ENCODE measurements at places on chromosomes 6 and 20. TPM values are rescaled to one million over a fixed set of nuclear protein-coding genes. Genes with fewer than 3 reads are reported as not detected.

EPHA7 gene
- total RNA-seq, result not detected

PGC gene
- not detected for total RNA-seq

TRIM15 gene
- total RNA-seq, result not detected

FAM83D gene
- 19.0 TPM for total RNA-seq

KIF6 gene
- total RNA-seq, result 0.51 TPM

DEFB112 gene
- not detected for total RNA-seq

DSP gene
- total RNA-seq, result 108 TPM

SNRNP48 gene
- 9.9 TPM for total RNA-seq

POM121L2 gene
- total RNA-seq, result not detected

- H3K36me3 ChIP-seq, result no peaks in the 10 kb centered on the region
- H3K27me3 ChIP-seq, result no peaks in the 10 kb centered on the region
- peaks cover 48% of the 10 kb centered on the region for H3K4me1 ChIP-seq
Measured at GRCh38 chr6:145813285-145814034, 1.1 kb downstream of the FBXO30 start.

DNA sequence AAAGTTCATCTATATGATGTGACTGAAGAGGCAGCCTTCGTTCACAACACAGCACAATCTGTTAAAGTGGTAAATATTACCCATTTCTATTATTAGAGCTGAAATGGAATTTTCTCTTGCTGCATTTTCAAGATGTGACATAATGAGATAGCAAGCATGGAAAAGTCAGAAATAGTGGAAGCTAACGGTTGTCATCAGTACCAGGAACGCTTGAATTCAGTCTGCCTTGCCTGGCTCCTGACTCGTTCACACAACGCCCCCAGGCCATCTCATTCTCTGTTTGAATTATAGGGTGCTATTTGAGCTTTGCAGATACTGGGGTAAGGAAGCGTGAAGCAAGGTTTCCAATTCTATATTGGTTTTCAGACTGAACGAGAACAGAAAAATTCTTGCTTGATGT, 116.5 kb upstream of the MAP3K7 start:
- H3K36me3 ChIP-seq, result no peaks in the 10 kb centered on the region
- no peak overlapping the region for H3K27ac ChIP-seq
- no peaks in the 10 kb centered on the region for H3K4me1 ChIP-seq
- no peaks in the 10 kb centered on the region for H3K27me3 ChIP-seq
- H3K4me3 ChIP-seq, result no peak overlapping the region

DNA sequence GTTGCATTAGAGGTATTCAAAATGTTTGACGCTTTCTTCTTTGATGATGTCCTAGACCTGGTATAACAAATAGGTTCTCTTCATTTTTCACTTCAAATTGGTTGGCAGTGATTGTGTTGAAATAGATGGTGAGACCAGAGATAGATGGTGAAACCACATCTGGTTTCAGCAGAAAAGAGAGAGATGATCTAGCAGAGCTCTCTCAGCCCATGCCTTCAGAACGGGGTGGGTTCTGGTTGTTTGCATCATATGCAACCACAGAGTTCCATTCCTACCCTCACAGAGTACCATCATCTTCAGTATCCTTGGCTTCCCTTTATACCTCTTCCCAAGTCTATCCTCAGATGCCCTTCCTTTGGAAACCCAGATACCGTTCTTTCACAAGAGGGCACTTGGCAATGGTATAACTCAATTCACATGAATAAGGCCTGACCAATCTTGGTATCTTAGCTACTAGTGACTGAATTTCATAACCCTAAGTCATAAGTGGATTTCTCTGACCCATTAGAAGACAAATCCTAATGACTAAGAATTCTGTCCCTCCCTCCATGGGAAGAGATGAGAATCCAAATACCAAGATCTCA, 93.7 kb downstream of the UBE3D start:
- DNase-seq, result peak; percentile 62
- no peaks in the 10 kb centered on the region for H3K27me3 ChIP-seq
- H3K4me1 ChIP-seq, result peaks cover 15% of the 10 kb centered on the region
- 0 out of 2 replicates have a peak overlapping the region, but pooled peaks have one; percentile 9 for H3K27ac ChIP-seq
- no peaks in the 10 kb centered on the region for H3K36me3 ChIP-seq

DNA sequence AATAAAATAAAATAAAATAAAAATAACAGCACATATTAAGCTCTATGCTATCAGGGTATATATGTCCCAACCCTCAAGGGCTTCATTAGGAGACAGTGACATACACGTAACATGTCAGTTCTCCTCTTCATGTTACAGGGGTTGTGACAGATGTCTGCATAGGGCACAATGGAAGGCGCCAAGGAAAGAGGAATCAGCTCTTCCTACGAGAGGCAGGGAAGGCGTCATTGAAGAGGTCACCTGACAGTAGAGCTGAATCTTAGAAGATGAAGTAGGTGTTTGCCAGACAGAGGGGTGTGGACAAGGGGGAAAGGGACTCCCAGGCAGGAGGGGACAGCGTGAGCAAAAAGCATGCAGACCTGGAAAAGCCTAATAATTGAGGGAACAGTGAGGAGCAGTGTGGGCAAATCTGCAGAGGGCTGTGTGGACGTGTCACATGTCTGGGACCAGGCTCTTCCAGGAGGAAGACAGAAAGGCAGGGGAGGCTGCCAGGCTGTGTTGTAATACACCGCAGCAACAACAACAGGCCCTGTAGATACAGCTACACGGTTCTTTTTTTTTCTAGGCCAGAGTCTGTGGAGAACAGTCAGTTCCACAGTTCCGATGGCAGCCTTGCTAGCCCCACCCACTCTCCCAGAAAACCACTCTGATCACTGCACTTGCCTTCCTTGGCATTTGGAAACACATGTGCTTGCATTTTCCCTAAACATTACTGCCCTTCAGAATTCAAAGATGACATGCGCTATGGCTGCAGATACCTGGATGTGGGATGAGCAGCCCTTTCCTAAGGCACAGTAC, 2.5 kb upstream of the FKBP5 start:
- peak; percentile 76 for DNase-seq
- no peaks in the 10 kb centered on the region for H3K36me3 ChIP-seq
- no peak overlapping the region for H3K27ac ChIP-seq
- H3K27me3 ChIP-seq, result no peaks in the 10 kb centered on the region

GRCh38 chr6:1917626-1918371, 308.1 kb downstream of the FOXC1 start:
- H3K36me3 ChIP-seq, result no peaks in the 10 kb centered on the region
- H3K4me3 ChIP-seq, result peak overlapping the region; percentile 8
- peak overlapping the region; percentile 98 for H3K27ac ChIP-seq
- H3K4me1 ChIP-seq, result peaks cover 28% of the 10 kb centered on the region
- DNase-seq, result peak; percentile 90

DNA sequence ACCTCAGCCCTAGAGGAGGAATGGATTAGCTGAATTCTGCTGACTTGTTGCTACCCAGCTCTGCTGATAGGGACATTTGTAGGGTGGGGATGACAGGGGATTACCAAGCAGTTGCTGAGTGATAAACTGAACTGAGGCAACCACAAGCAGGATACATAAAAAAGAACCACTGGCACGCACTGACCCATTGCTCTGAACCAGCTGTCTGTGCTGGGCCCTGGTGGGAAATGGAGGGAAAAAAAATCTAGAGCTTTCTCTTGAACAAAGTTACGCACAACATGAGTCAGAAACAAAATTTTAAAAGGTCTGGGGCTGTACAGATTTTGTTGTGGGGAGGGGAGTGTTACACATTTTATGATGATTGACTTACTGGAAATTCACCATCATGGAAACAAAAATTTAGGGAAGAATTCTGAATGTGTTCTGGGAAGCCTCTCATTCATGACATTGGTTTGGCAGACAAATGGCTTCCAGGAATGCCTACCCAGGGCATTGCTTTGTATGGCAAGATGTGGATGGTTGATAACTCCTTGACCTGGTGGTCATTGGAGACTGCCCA, 37.7 kb downstream of the FOXO3 start:
- H3K4me1 ChIP-seq, result peaks cover 18% of the 10 kb centered on the region
- no peaks in the 10 kb centered on the region for H3K36me3 ChIP-seq
- H3K27ac ChIP-seq, result peak overlapping the region; percentile 17

- H3K36me3 ChIP-seq, result no peaks in the 10 kb centered on the region
- DNase-seq, result peak; percentile 42
- H3K4me3 ChIP-seq, result no peak overlapping the region
Measured at GRCh38 chr6:108453601-108454185, 107.0 kb upstream of the FOXO3 start.

- H3K27me3 ChIP-seq, result peaks cover 21% of the 10 kb centered on the region
- DNase-seq, result no peak
Measured at GRCh38 chr20:64106435-64106961, 867 bp downstream of the NPBWR2 start.

All from GM23248 (cell line).